Renal cortical epithelial cell (primary cell): ENCODE measurements at places on chromosomes 7 and 10. TPM values are rescaled to one million over a fixed set of nuclear protein-coding genes. Genes with fewer than 3 reads are reported as not detected.

DNA sequence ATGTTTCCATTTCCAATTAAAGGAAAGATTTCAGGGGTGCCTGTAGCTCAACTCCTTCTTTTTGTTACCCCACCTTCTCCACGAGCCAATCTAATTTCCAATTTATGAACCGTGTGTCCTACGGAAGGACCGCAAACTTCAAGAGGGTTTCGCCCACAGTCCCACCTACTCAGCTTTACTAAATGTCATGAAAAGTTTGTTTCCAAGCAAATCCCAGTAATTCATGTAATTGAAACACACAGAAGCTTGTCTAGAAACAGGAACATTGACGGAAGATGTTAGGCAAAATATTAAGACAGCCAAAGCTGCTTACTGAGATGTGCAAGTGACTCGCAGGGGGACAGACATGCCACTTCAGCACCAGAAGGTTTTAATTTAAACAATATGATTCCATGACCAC lies 32.9 kb upstream of the LYZL1 start:
- no peak for DNase-seq

GRCh38 chr7:143216151-143216550 lies 5.7 kb upstream of the TAS2R40 start:
- DNase-seq, result no peak

- DNase-seq, result no peak
These were observed 101.5 kb upstream of the SHH start for GRCh38 chr7:155913719-155914118.

DNA sequence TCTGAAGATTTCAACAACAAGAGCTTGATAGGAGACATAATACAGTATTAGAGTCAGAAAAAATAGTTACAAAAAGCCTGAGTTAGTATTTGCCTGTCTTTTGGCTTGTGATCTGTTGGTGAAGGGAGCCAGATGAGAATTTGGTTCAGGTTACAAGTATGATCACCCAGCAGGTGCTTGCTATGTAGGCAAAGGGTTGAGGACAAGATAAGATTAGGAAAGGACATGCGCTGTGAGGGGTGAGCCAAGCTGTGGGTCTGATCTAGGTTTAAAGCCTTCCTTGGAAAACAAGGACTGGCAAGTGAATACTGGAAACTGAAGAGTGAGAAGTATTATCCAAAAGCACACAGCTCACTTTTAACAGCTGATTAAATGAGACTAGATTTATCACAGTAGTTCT lies 28.7 kb upstream of the CD36 start:
- DNase-seq, result no peak

DNA sequence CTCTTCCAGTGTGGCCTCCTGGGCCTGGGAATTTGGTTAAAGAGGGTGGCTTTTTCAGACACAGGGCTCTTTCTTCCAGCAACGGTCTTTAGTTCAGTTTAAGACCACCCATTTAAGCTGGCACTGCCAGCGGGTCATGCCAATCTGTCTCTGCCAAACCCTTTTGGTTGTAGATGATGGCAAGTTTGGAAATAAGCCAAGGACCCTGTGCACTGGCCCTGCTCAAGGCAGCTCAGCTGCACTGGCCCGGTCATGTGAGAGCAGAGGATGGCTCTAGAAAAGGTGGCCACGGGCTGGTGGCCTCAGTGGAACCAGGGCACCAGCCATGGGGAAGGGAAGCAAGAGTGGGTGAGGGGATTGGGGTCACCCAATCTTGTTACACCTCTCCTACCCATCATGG lies 294.1 kb downstream of the GLRX3 start:
- DNase-seq, result no peak

GRCh38 chr10:72552857-72553256 lies 73.0 kb downstream of the MICU1 start:
- peak; percentile 91 for DNase-seq

DNA sequence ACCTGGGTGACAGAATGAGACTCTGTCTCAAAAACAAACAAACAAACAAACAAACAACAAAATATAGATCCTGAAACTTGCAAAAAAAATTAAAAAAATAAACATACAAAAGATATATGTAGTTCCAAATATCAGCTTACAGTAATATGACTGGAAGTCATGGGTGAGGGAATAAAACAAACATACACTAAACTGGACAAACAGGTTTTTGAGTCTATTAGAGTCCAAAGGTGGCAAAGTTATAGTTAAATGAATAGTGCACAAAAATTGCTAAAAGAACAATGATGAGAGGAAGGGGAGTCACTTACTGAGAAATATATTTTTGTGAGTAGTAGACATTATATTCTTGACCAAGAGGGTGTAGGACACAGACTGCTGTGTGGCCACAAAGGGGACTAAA lies 16.7 kb upstream of the RSBN1L start:
- DNase-seq, result no peak

DNA sequence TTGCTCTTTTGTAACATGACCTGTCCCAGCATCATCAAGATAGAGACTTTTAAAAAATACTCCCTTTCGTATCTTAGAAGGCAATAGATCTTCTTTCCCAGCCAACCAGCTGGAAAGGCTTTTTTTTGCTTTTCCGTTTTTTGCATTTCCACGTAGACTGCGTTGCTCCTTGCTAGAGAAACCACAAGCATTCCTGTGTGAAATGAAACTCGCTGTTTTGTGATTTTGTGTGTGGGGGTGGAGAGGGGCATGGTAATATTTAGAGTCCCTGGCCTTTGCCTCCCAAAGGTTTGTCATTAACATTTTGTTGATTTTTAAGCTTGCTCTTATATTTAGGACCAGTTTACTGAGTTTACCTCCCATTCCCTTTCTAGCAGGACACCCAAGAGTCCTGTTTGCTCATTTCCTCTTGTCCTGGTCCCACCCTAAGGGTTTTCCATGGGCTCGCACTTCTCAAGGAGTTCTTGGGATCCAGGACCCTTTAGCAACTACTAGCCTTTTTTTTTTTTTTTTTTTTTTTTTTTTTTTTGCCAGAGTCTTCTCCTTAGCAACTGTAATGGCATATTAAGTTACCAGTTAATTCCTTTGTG lies 243.6 kb downstream of the BICC1 start:
- DNase-seq, result peak; percentile 71

DNA sequence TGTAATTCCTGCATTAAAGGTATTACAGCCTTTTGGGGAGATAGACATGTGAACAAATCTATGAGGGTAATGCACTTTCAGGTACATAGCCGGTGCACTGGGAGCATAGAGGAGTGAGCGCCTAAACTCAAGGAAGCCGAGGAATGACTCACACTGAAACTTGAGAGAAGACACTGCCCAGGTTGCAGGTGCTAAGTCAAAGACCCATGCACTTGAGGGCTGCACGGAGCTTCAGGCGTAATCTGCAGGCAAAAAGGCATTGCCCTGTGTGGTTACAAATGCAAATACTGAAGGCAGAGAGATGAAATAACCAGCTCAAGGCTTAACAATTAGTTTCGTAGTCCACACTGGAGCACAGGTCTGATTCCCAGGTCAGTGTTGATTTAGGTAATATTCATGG lies 51.0 kb upstream of the OSBPL3 start:
- DNase-seq, result no peak

DNA sequence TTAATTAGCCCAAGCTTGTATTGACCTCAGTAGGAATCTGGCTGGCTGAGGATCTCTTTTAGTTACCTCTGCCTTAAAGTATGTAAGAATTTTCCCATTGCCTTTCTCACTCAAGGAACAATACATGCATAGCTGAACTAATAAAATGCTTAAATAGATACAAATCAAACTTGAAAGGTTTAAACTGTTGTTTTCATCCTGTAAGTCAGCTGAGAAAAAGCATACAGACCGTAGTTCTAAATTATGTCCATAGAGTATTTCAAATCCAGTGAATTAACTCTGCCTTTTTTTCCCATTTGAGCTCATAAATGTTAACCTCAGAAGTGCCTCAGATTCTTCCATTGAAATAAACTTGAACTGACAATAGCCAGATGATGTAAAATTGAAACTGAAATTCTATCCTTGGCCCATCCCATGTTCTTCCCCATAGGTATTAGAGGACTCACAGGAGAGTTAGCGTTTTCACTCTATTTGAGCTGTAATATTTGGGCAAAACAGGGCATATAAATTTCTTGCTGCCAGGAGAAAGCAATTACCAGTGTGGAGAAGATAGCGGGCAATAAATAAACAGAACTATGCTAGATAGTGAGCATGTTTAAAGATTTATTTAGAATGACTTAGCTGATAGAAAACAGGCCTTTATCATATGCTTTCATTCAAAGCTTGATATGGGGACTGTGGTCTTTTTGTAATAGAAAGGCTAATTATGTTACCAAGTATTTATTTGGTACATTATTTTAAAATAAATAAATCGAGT lies 163.7 kb downstream of the WNT2 start:
- peak; percentile 22 for DNase-seq

DNA sequence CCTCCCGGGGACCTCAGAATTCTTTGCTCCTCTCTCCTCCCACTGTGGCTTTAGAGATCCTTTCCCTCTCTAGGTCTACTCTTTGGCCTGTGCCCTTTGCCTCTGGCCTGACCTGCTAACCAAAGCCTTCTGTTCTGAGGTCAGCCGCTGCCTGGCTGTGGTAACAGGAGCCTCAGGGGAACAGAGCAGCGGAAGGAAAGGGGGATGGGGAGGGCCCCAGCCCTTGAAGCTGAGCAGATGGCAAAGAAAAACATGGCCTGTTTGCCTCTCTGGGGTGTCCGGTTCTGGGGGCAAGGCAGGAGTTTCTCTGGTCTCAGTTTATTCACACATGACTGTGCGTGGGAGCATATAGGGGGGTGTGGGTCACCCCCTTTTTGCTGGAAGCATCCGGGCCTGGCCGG lies 28.2 kb downstream of the COL26A1 start:
- no peak for DNase-seq

DNA sequence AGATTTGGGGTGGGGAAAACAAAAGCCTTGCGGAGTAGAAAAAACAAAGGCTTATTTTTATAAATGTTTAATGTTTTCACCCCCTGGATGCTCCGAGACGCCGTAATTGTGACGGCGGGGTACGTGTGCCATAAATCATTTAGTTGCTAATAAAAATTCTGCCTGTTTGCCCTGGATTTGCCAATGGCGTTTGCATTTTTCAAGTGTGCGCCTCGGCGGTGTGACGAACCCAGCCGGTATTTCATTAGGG lies 2.5 kb upstream of the TNRC18 start:
- DNase-seq, result peak; percentile 49

DNA sequence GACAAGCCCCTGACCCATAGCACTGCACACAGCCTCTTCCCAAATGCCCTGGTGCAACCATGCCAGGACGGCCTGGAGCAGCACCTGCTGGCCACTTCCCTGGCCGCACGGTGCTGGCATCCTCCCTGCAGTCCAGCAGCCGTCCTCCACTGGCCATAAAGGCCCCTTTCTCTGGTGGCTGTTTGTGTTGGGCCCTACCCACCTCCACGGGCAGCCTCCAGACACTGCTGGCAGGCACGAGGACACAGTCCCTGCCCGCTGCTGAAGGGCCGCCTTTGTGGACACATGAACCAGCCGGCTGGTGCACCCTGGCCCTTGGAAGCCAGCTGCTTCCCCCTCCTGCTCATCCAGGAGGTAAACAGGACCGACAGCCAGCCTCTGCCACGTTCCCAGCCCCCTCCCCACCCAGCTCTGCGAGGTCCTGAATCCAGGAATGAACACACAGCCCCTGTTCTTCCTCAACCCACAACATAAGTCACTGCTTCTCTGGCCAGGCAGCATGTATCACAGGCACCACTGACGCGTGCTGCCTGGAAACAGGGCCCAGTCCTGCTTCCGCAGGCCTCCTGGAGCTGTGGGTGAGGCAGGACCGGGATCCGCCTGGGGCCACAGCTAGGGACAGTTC lies 43.8 kb downstream of the SPOCK2 start:
- no peak for DNase-seq

DNA sequence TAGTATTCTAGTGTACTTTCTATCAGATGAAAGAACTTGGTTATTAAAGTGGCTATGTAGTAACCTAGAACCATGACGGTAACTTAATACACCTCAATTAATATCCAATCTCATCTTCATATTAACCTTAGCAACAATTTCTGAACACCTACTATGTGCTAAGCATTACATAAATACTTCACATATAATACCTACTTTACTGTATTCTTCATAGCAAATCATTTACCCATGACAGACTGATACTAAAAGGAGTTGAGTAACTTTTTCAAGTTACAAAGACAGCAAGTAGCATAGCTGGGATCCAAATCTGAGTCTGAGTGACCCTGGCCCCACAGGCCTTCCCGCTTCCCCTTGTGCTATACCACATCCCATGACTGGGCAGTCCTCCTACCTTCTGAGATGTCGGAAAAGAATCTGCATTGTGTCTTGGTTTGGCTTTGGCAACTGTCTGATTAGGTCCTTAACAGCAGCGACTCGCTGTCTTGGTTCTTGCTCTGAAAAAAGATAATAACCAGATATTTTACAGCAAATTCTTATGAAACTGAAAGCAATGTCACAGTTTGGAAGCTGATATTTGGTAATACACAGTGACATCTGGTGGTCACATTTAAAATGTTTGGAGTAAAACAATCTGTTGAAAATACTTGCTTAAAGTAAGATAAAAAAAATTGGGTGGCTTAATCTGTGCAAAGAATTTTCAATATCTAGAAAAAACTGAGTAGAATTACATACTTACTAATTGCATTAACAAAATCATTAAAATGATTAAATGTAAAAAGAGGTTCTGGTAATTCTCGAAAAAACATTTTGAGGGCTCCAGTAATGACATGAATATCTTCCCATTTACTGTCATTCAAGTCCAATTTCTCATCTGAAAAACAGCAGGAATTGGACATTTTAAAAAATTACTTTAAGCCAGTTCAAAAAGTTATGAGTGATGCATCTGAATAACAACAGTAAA lies 120.1 kb downstream of the ARHGAP12 start:
- peak; percentile 63 for DNase-seq

DNA sequence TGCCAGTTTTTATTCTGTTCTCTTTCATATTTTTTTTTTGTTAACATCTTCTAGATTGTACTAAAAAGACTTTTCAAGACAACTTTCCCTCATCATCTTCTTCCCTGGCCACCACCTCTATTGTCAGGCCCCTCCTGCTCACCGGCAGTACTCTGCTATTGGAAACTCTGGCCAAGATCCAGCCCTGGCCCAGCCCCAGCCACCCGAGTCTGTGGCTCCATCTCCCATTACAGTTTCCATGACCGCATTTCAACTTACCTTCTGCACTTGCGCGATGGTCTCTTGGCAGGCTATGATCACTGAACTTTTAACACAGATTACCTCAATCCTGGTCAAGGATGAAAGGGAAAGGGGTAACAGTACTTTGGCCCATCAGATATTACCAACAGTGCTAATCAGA lies 137.7 kb upstream of the POM121L12 start:
- DNase-seq, result no peak

DNA sequence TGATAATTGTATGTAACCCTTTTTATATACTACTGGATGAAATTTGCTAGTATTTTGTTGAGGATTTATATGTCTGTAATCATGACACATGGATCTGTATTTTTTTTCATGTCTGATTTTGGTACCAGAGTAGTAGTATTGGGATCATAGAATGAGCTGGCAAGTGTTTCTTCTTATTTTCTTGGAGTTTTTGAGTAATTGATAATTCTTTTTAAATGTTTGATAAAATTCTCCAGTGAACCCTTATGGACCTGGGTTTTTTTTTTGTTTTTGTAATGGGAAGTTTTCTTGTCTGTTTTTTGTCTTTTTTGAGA lies 28.4 kb downstream of the ZNF33A start:
- no peak for DNase-seq

GRCh38 chr7:90239625-90240228 lies 5.2 kb upstream of the CFAP69 start:
- no peak for DNase-seq

Gene GPRIN2
- total RNA-seq, result 29.2 and 30.4 TPM in 2 replicates

Gene PPP1R9A
- total RNA-seq, result 32.8 and 56.6 TPM in 2 replicates

Gene GJC3
- not detected in 2 replicates for total RNA-seq

Gene C10orf105
- total RNA-seq, result not detected in 2 replicates

Gene GRM3
- total RNA-seq, result not detected in 2 replicates

Gene ANKRD16
- total RNA-seq, result 6.4 and 8.2 TPM in 2 replicates

Gene CRPPA
- 4.5 and 6.7 TPM in 2 replicates for total RNA-seq

Gene IQUB
- total RNA-seq, result 0.69 and 5.5 TPM in 2 replicates

Gene MMRN2
- total RNA-seq, result 0.55 and 3.6 TPM in 2 replicates

Gene PNLIPRP3
- not detected in 2 replicates for total RNA-seq

Gene ITIH5
- 0.52 and 11.1 TPM in 2 replicates for total RNA-seq
